ENCODE measurements at places on chromosomes 2 and 18.

DNA sequence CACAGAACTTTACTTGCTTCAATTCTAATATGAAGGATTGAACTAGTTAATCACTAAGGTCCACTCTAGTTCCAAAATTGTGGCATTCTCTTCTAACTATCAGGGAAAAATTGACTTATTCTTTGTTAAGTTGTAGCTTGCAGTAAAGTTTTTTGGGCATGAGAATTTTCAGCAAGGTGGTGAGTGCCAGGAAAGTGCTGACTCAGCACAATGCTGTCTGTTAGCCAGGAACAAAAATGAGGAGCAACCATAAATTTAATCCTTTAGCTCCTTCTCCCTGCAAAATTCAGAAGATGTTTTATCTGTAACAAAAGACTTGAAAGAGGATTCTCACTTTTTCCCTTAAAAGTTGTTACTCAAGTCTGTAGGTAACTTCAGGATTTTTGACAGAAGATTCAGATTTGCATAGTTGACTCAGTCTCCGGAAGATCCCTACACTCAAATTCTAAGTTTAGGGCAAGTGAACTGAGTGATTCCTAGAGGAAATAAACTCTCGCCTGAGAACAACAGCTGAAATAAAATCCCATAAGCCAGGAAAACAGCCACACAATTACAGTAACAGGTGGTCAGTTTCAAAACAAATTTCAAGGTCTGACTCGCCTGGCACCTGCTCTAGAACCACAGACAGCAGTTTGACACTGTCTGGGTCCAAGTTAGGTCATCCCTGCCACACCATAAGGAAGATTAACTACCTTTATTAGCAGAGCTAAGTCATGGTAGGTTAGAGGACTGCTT is 20.2 kb upstream of the DARS1 start:
- no peak for DNase-seq

DNA sequence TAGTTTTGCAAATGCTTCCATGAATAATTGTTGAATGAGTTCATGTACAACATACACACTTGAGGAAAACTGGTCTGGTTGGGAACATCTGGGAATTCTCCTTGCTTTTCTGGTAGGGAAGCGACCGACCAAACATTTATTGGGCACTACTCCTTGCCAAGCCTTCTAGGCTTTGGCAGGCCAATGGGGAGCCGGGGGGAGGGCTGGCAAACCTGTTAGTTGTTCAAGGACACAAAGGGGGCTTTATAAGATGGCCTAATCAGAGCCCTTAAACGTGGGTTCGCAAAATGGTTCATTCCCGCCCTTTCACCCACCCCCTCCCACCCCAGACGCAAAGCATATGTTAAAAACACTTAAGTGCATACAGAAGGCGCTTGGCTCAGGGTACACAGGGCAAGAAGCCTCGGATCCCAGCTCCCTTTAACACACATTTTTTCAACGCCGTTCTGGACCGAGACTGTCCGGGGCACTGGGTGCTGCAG is 844 bp upstream of the VSNL1 start:
- DNase-seq: no peak

GRCh38 chr18:11665587-11665986 is 23.5 kb upstream of the GNAL start:
- no peak for DNase-seq

DNA sequence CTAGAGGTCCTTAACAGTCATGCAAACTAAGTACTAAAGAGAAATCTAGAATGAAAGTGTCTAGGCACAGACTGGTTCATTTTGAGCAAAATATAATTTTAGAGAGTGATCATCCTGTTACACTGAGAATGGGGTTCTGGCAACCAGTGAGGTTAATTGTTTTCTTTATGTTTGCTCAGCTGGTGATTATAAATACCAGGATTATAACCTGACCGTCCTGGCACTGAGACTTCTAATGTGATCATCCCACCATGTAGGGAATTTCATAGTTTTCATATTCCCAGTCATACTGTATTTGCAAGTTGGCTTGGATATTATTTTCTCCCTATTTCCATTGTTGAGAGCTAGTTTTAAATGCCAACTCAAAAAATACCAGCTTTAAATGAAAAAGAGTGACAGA is 852.5 kb upstream of the LRATD1 start:
- no peak for DNase-seq

DNA sequence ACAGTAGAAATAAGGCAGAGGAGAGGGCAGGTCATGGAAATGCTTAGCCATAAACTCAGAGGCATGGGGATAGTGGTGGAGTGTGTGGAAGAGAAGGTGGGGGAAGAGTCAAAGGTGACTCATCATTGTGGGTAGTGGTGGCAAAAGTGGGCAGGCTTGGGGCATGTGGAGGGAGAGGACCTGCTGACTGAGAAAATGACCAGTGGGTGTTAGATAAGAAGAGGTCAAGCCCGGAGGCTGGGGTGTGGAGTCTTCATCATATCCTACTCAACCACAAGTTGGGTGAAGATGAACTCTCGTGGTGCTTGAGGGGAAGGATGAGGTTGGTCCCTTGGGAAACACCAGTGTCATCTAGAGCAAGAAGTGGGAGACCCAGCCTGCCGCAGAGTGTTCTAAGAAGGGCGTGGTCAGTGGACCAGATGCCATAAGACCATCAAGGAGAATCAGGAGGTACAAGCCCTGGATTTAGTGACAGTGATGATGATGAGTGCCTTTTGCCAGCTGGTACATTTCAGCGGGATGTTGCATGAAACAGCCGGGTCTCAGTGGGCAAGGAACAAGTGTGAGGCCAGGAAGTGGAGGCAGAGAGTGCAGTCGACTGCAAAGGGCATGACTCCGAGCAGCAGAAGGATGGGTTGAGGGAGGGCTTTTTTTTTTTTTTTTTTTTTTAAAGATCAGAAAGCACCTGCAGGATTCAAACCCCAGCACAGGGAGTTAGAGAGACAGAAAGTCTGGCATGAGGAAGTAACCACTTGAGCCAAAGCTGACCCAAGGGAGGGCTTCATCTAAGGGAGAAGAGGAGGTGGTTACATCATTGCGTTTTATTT is 122.6 kb upstream of the SPRED2 start:
- no peak for DNase-seq

DNA sequence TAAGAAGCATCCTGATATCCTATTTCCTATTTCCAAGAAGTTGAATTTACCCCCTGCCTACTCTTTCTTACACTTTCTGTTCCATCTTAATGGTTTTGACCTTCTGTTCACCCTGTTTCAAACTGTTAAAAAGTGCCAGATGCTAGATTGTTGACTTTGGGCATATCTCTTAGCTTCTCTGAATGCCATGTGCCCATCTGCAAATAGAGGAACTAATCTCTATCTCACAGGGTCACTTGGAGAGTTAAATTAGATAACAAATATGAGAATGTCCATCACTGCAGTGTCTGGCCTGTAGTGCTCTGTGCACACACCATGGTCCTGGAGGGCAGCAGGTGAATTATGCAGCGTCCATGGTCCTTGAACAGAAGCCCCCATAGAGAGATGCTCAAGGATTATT is 83.8 kb downstream of the LRATD1 start:
- no peak for DNase-seq

DNA sequence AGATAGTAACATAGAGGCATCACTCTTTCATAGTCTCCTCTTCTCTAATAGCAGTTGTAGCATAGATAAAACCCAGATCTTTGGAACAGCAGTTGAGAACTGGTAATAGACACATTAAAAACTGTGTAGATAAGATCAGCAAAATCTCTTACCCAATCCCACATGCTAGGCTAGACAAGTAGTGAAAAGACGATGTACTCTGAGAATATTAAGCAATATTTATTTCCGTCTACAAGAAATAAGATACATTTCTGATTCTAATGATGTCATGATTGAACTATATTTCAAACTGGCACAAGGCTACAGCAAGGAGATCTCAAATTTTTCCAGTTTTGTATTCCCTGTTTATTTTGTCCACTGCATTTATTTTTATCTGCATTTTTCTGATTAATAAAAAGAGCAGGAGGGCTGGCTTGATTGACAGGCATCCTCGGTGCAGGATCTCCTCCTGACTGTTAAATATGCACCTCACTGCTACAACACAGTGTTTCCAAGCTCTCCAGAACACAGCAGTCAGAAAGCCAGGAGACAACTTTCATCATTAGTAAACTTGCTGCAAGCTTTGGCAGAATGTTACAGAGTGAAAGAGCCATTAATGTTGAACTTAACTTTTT is 73.3 kb upstream of the ATIC start:
- DNase-seq: no peak

- no peak for DNase-seq
Measured at GRCh38 chr2:224837558-224837957, 121.4 kb upstream of the CCDC195 start.

DNA sequence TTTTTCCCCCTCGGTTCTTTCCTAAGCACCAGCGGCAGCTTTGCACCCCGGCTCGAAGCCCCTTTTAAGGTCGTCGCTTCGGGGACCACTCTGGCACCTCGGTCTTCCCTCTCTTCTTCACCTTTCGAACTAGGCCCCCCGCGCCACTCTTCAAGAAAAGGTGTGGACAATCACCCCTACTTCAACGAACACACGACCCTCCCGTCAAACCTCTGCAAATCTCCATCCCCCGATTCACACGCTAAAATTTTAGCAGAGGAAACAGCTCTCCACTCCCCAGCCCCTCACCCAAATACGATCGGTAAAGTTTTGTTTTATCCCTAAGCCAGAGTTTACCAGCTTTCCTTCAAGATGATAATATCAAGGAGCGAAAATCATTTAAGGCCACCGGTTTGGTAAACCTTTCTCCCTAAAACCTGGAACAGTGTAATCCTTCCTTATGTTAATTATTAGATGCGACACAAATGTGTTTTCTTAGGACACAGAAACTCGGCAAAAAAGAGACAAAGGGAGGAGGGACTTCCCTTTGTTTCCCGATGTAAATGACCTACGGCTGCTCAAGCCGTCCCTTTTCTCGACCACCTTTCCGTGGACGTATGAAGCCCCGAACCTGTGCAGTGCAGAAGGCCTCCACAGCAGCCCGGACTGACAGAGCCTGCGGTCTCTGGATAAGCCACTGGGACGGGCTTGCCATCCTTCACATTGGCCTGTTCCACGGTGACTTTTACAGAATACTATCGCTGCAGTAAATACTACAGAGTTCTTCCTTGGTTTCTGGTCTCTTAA is 85.2 kb downstream of the RBMS1 start:
- no peak for DNase-seq

DNA sequence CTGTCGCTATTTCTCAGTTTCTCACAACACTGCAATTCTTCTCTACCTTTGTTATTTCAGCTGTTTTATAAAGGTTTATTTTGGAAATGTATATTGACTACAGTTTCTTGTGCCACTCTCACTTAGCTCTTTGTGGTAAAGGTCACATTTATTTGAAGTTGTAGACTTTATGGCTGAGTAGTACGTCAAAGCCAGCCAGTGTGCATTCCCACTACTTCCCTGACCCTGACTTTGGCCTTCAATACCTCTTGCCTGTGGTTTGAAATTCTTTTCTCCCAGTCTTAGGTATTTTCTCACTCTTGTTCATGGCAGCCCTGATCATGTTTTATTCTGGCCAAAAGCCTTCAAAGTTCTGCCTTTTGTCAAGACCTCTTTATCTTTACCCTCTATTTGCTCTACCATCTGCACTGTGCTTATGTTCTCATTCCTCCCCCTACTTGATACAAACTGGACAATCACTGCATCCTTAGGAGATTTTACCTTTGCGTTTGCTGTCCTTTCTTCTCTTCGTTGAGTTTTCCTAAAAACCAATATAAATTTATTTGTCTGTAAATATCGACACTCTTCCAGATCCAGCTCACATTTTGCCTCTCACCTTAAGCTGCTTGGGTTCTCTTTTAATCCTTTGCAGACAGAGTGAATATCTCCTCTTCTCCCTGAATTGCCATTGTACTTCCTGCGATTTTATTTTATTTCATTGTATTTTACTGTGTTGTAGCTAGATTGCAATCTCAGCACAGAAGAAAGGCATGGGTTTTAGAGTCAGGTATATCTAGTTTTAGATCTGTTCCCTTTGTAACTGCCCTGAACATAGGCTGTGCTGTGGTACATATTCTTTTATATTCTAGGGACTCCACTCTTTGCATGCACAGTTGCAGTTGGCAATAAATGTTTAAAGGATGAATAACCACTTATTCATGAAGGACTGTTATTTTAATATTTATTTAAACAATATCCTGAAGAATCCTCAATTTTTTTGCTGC is 31.2 kb downstream of the GULP1 start:
- no peak for DNase-seq

DNA sequence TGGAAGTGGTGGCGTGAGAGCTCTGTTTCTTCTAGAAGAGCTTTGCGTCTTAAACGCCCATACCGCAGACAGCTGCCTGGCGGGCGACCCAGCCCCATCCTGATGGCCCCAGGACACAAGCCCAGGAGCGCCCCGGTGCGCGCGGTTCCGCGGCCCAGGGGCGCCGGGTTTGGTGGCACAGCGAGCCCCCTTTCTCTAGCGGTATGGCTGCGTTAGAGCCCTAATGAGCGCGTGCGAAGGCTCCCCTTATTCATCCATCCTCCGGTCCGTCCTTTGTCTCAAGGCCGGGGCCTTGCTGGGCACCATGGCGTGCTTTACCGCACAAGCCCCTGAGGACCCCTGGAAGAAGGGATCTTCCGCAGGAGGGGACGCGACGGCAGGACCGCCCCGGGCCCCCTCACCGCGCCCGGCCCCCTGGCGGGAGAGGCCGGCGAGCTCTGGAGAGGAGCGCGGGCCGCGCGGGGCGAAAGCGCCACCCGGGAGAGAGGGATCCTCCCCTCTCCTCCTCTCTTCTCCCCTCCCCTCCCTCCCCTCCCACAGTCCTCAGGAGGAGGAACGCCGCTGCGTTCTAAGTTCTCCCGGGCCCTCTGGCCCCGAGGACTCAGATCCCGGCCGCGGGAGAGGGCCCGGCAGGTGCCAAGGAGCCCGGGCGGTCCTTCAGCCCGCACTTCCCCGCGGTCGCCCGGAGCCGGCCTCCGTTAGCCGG is 626 bp upstream of the SLC1A4 start:
- DNase-seq: no peak

DNA sequence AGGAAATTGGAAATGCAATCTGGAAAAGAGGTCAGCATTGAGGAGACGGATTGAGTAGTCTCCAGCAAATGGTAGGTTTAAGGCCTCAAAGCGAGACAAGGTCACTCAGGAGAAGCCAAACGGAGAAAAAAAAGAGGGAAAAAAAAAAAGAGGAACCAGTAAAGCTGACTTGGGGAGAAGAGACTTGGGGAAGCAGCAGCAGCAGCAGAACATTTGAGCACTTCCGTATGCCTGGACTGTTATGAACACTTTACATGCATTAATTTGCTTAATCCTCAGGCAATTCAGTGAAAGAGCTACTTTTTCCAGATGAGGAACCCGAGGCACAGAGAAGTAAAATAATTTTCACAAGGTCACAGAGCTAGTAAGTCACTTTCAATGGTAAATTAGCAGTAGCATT is 81.3 kb downstream of the OSBPL6 start:
- no peak for DNase-seq

- DNase-seq: no peak
Measured at GRCh38 chr18:78687736-78688135, 291.9 kb upstream of the SALL3 start.

DNA sequence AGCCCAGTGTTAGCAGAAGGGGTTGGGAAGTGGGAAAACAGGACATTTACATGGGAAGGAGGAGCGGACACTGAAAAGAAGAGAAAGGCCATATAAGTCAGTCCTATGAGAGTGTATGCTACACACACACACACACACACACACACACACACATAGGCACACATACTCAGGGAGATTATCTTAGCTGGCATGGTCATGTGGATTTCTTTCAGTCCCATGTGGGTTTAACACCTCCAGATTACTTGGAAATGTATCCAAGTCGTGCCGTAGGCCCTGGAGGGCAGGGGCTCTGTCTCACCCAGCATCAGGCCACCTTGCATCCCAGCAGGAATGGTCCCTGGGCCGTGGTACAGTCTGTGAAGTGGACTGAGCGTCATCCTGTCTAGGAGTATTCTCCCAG is 113.3 kb upstream of the CAPN13 start:
- DNase-seq: no peak

GRCh38 chr18:49020621-49021021 is 69.9 kb upstream of the SMAD7 start:
- no peak for DNase-seq

GRCh38 chr2:160294339-160294803 is 94.3 kb upstream of the ITGB6 start:
- no peak for DNase-seq

Data from cortex of kidney (tissue), 1 donor.